Right atrium auricular region (tissue), 2 donors: ENCODE measurements at places on chromosomes 16 and 17. TPM values are rescaled to one million over a fixed set of nuclear protein-coding genes. Genes with fewer than 3 reads are reported as not detected.

RUNDC1 gene
- 11.1 TPM for total RNA-seq

TNS4 gene
- not detected for total RNA-seq

GRCh38 chr16:23691483-23692189, 12.9 kb downstream of the PLK1 start:
- H3K27me3 ChIP-seq = no peaks in the 10 kb centered on the region
- H3K4me1 ChIP-seq = peaks cover 6% of the 10 kb centered on the region

DNA sequence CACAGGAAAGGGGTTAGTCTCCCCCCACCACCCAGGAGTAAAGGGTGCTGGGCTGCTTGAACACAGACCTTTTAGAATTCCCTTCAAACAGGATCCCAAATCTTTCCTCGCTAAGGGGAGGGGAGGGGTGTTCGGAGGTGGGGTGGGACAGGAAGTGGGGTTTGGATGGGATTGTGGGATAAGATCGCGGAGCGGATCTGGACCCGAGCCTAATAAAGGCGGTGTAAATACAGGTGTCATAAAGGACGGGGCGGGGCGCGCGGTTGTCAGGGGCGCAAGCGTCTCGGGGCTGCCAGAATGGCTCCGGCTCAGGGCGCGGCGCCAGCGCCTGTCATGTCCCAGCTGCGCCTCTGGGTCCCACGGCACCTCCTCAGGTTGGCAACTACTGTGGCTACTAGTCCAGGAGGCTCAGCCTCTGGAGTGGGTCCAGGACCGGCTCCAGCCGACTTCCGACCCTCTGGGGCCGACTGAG, 59.8 kb upstream of the FBXO47 start:
- no peaks in the 10 kb centered on the region for H3K36me3 ChIP-seq
- H3K4me3 ChIP-seq = peak overlapping the region; percentile 58
- DNase-seq = peak; percentile 73
- H3K4me1 ChIP-seq = peaks cover 13% of the 10 kb centered on the region
- no peaks in the 10 kb centered on the region for H3K27me3 ChIP-seq

DNA sequence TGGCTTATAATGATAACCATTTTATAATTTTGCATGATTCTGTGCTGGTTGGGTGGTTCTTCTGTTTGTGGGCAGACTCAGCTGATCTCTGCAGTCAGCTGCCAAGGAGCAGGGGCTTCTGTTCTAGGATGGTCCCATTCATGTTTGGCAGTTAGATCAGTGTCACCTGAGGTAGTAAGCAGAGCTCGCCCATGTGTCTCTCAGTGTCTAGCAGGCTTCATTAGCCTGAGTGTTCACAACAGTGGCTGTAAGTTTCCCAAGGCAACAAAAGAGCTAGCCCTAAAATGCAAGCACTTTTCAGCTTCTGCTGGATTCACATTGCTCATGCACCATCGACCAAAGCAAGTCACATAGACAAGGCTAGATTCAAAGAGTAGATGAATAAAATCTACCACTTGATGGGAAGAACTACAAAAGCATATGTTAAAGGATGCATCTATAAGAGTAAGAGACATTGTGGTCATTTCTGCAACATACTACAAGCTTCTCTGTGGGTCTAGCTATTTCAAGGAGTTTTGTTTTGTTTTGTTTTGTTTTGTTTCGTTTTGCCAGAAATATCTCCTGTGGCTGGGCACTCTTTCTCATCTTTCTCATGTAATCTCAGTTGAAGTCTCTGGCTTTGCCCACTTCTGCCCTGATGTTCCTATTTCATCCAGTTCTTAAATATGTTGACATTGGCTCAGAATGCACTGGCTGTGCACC, 180.8 kb downstream of the HS3ST4 start:
- no peaks in the 10 kb centered on the region for H3K27me3 ChIP-seq
- H3K36me3 ChIP-seq = no peaks in the 10 kb centered on the region
- no peak for DNase-seq

- no peak for DNase-seq
- no peak overlapping the region for H3K27ac ChIP-seq
- H3K4me3 ChIP-seq = no peak overlapping the region
- H3K36me3 ChIP-seq = no peaks in the 10 kb centered on the region
- no peaks in the 10 kb centered on the region for H3K4me1 ChIP-seq
Measured at GRCh38 chr16:58848662-58849002, 114.5 kb upstream of the GOT2 start.

DNA sequence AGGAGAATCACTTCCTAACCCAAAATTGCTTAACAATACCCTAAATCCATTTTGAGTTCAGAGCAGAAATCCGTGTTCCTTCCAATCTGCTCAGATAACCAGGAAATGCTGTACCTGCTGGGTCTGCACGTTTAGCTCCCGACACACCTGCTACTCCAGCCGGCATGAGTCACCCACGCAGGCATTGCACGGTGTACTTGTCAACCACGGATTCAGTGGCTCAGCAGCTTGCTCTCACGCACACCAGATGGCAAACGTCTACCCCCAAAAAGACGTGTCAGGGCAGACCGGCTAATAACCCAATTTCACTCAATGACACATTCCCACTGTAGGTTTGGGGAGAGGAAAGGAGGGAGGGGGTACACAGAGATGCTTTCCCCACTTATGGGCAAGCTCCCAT, 468.1 kb downstream of the SOX9 start:
- H3K4me1 ChIP-seq = peaks cover 18% of the 10 kb centered on the region
- H3K36me3 ChIP-seq = no peaks in the 10 kb centered on the region
- no peak overlapping the region for H3K27ac ChIP-seq
- H3K4me3 ChIP-seq = no peak overlapping the region
- H3K27me3 ChIP-seq = peaks cover 12% of the 10 kb centered on the region
- DNase-seq = no peak

- H3K36me3 ChIP-seq = no peaks in the 10 kb centered on the region
- H3K4me1 ChIP-seq = no peaks in the 10 kb centered on the region
- no peak overlapping the region for H3K27ac ChIP-seq
- DNase-seq = no peak
Measured at GRCh38 chr17:7620835-7621234, 6.1 kb upstream of the FXR2 start.

- peaks cover 27% of the 10 kb centered on the region for H3K4me1 ChIP-seq
- H3K27ac ChIP-seq = peak overlapping the region; percentile 65
- no peaks in the 10 kb centered on the region for H3K27me3 ChIP-seq
- no peak overlapping the region for H3K4me3 ChIP-seq
- no peaks in the 10 kb centered on the region for H3K36me3 ChIP-seq
Measured at GRCh38 chr17:62705778-62706597, 78.5 kb downstream of the MRC2 start.

GRCh38 chr16:4138713-4139112, 22.5 kb upstream of the ADCY9 start:
- no peak overlapping the region for H3K27ac ChIP-seq
- no peaks in the 10 kb centered on the region for H3K36me3 ChIP-seq
- H3K4me3 ChIP-seq = no peak overlapping the region
- no peaks in the 10 kb centered on the region for H3K4me1 ChIP-seq
- H3K27me3 ChIP-seq = no peaks in the 10 kb centered on the region
- no peak for DNase-seq

DNA sequence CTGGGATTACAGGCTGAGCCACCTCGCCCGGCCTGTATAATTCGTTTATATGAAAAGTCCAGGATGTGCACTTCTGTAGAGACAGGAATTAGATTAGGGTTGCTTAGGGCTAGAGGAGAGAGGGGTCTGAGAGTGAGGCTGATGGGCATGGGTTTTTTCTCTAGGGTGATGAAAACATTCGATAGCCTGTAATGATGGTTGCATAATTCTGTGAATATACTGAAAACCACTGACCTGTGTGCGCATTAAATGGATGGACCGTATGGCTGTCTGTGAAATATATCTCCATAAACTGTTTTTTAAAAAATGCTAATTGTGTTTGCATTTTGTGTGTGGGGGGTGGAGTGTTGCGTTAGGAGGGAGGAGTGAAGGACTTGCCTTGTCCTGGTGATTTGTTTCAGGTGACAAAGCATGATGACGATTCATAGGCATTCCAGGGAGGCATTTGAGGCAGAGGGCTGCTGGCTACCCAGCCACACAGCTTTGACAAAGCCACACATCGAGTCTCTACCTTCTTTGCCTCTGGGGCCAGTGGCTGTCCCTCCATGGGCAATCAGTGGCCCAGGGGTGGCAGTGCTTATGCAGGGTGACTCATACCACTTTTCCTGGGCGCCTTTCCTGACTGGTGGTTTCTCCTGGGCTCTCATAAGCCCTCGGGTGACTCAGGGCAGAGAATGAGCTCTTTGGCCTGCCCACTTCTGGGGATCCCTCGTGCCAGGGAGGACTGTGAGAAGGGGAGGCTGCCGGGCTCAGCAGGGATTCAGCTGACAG, 148.5 kb upstream of the WSCD1 start:
- H3K27me3 ChIP-seq = no peaks in the 10 kb centered on the region
- no peaks in the 10 kb centered on the region for H3K36me3 ChIP-seq
- H3K27ac ChIP-seq = no peak overlapping the region
- H3K4me3 ChIP-seq = no peak overlapping the region
- DNase-seq = no peak
- H3K4me1 ChIP-seq = no peaks in the 10 kb centered on the region

DNA sequence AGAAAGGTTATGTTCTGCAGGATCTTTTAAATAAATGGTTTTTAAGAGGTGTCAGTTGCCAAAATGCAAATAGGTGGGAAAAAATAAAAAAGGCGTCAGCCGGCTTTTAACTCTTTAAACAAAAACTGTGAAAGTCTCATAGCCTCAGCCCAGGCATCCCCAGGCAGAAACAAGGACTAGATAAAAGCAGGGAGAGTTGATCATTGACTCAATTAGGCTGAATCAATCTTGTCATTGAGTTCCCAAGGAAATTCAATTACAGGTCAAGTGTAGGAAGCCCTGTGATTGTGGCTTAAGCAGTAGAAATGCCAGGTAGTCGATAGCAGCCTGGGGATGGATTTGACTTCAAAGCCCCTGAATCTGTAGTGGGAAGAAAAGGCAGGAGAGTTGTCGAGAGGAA, 30.8 kb upstream of the GUCY2D start:
- no peaks in the 10 kb centered on the region for H3K36me3 ChIP-seq
- DNase-seq = no peak
- no peak overlapping the region for H3K27ac ChIP-seq
- H3K27me3 ChIP-seq = no peaks in the 10 kb centered on the region
- no peak overlapping the region for H3K4me3 ChIP-seq

DNA sequence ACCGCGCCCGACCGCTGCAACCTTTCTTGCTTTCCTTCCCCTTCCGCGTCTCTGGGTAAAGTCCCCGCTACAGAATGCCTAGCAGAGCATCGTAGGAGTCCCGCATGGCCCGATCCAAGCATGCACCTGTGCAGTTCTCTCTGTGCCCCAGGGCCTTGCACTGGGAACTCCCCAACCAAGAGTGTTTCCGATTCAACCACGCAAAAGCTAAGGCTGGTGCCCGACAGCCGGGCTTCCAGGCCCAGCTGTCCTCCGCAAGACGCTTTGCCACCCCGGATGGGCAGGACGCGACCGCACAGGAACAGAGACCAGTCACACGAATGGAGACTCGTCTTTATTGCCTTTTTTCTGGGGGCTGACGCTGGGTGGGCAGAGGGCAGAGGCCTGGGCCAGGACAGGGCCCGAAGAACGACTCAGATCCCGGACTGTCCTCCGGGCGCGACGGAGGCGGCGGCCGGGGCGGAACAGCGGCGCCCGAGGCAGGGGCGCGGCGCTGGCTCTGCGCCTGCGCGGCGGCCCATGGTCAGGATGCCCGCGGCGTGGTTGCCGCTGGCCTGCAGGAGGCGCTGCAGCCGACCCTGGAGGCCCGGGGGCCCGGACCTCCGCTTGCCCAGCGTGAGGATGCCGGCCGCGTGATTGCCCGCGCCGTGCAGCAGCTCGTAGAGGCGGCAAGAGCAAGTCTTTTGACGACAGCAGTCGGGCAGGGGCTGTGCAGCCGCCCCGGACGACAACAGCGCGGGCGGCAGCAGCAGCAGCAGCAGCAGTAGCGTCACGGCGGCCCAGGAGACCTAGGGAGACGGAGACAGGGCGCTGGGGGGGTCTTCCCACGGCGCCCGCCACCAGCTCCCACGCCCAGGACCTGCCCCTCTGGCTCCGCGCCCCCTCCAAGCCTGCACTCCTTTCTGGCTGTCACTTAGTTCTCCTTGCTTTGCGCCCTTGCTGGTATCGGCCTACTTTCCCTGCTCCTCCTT, 1.2 kb downstream of the HCRT start:
- H3K4me1 ChIP-seq = peaks cover 25% of the 10 kb centered on the region
- H3K27ac ChIP-seq = peak overlapping the region; percentile 67

DNA sequence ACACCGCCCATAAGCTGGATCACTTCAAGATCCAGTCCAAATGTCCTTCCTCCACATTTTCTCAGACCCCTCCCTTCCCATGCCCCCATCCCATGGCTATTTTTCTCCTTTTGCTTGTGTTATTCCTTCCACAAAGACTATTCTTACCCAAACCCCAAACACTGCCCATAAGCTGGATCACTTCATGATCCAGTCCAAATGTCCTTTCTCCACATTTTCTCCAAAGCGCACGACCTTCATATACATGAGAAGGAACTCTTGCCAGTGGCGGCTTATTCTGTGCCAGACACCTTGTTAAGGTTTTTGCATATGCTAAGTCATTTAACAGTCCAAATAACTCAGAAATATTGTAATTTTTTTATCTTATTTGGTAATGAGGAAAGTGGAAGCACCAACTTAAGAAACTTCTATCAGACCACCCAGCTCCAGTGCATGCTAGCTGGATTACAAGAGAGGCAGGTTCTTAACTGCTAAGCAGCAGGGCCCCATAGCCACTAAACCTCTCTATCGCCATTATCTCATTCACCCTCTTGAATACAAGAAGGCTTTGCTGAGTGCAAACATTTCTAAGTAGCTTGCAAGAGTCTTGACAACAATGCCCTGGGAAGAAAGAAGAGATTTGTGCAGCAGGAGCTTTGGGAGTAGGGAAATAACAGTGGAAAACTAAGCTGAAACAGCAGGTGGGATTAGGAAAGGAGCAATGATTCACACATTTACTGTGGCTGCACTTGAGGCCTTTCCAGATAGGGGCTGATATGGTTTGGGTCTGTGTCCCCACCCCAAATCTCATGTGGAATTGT, 428.2 kb upstream of the MAF start:
- no peaks in the 10 kb centered on the region for H3K4me1 ChIP-seq
- DNase-seq = no peak
- H3K4me3 ChIP-seq = no peak overlapping the region

DNA sequence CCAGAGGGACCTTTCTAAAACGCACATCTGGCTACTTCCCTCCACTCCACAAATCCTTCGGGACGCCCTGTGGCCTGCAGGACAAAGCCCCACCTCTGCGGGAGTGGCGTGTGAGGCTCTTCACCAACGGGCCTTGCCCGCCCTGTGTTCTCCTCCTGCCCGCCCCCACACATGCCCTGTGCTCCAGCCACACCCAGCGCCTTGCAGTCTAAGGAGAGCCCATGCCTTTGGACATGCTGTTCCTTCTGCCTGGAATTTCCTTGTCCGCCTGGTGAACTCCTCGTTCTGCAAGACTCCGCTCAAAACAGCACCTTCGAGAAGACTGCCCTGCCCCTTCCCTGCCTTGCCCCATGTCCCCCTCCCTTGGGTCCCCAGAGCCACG, 7.4 kb downstream of the ELOB start:
- peaks cover 25% of the 10 kb centered on the region for H3K4me1 ChIP-seq
- no peak overlapping the region for H3K27ac ChIP-seq
- H3K36me3 ChIP-seq = peaks cover 84% of the 10 kb centered on the region
- DNase-seq = no peak

DNA sequence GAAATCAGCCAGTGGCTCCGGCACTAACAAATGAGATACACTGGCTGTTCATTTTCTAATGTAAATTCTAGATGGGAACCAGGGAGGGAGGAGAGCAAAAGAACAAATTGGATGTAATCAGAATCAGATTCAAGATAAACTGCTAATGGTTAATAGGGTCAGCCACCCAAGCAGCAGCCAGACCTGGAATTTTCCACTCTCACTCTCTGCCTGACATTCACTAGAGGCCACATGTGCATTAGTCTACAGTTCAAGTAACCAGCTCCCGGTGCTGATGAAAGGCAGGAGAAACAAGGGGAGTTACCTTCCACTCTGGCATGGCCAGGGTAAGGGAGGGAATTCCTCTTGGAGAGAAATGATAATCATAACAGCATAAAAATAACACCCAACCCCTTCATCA, 597.7 kb downstream of the TOX3 start:
- no peak for DNase-seq
- H3K4me3 ChIP-seq = no peak overlapping the region
- no peaks in the 10 kb centered on the region for H3K36me3 ChIP-seq
